Cerebellar nuclear complex (tissue), 1 donor: ENCODE measurements at places on chromosomes 4 and X.

DNA sequence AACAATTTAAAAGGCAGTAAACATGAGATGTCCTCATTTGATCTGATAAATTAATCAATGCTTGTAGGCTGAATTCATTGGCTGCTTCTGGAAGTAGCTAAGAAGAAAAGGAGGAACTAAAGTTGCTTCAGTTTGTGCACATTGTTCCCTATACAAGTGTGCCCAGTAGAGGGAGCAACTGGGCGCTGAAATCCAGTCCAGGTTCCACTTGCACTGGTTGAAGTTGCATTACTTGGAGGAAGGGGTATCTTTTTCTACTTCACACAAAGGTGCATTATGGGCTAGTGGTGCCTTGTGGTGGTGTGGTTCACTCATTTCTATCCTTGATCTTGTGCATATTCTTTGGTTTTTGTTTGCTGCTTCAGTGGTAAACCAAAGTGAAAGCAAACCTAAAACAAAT is 67.9 kb upstream of the SOX3 start:
- DNase-seq, result no peak

DNA sequence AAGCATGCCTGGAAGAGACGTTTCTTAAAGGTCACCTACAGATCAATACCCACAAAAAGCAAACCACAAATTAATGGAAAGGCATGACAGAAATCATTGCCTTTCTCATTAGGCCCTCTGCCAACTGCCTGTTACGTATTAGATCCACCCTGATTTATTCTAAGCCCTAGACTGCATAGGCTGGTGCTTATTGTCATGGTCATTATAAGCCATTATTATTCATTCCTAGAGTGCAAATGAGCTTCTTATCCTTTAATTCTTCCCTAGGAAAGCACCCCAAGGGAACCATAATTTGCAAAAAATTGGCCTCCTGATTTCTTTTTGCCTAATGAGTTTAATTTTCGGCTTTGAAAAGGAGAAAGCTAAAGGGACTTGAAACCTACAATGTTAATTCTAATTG is 184.2 kb upstream of the GPRIN3 start:
- DNase-seq, result no peak

DNA sequence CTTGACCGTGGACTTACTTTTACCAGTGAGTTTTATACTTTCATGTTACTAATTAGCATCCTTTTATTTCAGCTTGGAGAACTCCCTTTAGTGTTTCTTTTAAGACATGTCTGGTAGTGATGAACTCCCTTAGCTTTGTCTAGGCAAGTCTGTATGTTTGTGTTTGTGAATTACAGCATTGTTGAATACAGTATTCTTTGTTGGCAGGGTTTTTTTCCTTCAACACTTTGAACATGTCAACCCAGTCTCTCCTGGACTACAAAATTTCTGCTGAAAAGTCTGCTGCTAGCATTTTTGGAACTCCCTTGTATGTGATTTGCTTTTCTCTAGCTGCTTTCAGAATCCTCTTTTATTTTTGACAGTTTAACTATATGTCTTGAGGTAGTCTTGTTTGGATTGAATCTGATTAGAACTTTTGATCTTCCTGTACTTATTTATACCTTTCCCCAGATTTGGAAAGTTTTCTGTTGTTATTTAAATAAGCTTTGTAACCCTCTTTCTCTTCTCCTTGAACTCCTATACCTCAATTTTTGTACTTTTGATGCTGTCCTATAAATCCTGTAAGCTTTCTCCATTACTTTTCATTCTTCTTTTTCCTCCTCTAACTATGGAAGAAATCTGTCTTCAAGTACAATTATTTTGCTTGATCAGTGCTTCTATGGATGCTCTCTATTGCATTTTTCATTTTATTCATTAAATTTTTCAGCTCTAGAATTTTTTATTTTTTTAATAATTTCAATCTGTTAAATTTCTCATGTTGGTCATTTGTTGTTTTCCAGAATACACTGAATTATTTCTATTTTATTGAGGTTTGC is 14.1 kb downstream of the PAPSS1 start:
- DNase-seq, result no peak

DNA sequence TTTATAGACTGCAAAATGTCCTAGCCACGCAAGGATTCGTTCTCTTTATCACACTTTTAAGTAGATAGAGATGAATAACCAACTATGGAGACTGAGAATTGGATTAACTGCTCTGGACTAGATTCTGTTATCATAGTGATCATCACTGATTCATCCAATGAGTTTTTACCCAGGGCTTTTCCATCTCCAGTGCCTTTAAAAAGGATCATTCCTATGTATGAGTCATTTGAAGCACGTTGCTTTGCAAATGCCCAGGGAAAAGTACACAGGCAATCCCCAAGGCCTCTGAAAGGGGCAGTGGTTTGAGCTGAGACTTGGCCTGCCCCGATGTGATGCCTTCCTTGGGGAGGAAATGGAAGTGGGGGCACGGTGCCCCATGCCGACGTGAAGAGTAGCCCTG is 122.7 kb upstream of the PSAPL1 start:
- no peak for DNase-seq

DNA sequence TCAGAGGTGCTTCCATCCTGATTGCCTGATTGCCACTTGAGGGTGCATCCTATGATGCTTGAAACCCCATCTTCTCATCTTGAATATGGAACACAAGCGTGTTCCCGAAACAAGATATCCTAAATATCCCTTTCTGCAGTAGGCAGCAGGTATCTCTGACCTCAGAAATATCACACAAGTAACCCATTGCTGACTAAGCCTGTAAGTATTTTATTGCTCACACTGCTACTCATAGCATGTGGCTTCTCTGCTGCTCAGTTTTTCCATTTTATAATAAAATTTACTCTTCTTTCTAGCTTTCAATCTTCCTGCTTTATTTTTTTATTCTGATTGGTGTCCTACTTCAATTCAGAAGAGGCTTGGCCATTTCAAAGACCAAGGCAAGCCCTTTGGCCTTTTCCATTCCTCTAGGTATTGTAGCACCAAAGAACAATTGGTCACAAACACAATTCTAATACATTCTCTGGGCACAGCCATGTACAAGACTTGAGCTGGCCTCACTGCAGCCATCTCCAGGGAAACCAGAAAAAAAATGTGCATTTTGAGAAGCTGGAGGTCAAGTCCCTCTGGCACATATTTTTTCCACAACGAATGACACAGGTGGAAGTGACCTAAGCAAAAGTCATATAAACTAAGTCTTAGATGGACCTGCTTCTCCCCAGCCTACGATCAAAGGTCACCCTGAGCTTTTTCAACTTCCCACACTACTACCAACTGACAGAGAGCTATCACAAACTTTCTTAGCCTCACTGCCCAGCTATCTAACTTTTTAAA is 107.0 kb downstream of the OR13H1 start:
- no peak for DNase-seq

DNA sequence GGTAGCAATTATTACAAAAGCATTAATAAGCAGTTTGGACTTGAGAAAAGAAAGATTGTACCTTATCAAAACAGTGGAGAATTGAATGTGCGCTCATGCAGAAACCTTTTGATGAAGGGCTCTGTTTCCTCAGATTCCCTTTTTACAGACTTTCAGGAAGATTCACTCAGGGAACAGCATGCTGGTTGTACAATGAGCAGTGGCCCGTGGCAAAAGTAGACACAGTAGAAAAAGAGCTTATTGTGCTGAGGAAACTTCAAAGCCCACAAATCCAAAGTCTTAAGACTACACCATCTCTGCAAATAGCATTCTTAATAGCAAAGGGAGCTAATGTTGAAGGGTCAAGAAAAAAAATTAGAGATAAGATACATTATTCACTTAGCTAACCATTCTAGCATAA is 858.9 kb downstream of the PDHA2 start:
- no peak for DNase-seq

GRCh38 chr4:70629469-70630090 is 1.0 kb downstream of the ENAM start:
- DNase-seq, result no peak

GRCh38 chr4:24063731-24064130 is 173.9 kb upstream of the PPARGC1A start:
- DNase-seq, result peak; percentile 6

GRCh38 chrX:2502668-2503519 is 2.1 kb upstream of the DHRSX start:
- no peak for DNase-seq

GRCh38 chrX:135086197-135086854 is 34.0 kb downstream of the ETDB start:
- no peak for DNase-seq

DNA sequence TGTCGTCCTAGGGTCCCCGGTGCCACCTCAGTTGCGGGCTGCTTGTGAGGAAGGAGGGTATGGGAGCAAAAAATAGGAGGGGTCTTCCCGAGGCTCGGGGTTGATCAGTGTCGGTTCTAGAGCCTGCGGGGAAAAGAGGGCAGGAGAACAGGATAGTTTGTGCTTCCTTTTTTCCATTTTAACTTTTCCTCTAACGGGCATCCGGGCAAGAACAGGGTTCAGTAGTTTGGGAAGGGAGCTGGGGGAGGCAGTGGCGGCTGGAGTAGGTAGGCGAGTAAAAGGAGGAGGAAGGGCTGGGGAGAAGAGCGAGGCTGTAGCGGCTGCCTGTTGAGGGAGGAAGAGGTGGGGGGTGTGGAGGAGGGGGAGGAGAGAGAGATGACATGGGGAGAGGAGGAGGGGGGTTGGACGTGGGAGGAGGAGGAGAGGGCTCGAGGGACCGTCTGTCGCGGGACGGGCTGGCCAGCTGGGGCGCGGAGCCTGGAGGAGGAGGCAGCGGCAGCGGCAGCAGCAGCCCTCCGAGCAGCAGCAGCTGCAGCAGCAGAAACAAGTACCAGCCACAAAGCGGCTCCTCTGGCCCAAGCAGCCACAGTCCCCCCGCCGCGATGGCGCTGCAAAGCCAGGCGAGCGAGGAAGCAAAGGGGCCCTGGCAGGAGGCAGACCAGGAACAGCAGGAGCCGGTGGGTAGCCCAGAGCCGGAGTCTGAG is at the start of gene SLC16A2:
Gene SLC16A2, plus strand, starts transcription at position 458 of the 704 bp plus-strand sequence. Its CDS starts 145 bp downstream, at position 603.
- no peak for DNase-seq

- no peak for DNase-seq
Measured at GRCh38 chr4:115042496-115042895, 70.9 kb downstream of the NDST4 start.

- no peak for DNase-seq
Measured at GRCh38 chr4:141077611-141078225, 55.6 kb downstream of the RNF150 start.

- no peak for DNase-seq
Measured at GRCh38 chr4:98516441-98517217, 141.8 kb downstream of the TSPAN5 start.

GRCh38 chr4:141804836-141805235 is 168.5 kb downstream of the IL15 start:
- DNase-seq, result no peak

GRCh38 chr4:185004562-185005218 is 13.6 kb upstream of the HELT start:
- DNase-seq, result no peak

GRCh38 chr4:6523251-6523650 is 50.8 kb upstream of the PPP2R2C start:
- DNase-seq, result no peak
